WTC11 (cell line): ENCODE measurements at places on chromosomes 2 and 18.

DNA sequence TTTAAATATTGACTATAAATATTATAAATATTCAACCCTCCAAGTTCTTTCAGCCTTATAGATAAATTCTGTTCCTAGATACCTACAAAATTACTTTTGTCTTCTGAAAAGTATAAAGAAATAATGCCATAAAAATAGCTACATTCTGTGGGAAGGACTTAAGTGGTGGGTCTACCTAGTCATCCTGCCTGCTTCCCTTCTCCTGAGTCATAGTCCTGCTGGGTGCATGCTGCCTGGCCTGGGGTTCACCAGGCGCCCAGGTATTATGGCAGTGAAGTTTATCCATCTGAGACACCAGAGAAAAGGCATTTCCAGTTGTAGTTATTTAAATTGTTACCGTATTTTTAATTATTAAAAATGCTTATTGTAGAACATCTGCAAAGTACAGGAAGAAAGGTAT is 167.5 kb downstream of the SLC39A10 start:
- H3K27me3 ChIP-seq = no peaks in the 10 kb centered on the region
- H3K4me1 ChIP-seq = peaks cover 8% of the 10 kb centered on the region; the same call in 1 of the 2 replicates
- H3K27ac ChIP-seq = no peak overlapping the region
- H3K4me3 ChIP-seq = no peak overlapping the region
- DNase-seq = no peak

DNA sequence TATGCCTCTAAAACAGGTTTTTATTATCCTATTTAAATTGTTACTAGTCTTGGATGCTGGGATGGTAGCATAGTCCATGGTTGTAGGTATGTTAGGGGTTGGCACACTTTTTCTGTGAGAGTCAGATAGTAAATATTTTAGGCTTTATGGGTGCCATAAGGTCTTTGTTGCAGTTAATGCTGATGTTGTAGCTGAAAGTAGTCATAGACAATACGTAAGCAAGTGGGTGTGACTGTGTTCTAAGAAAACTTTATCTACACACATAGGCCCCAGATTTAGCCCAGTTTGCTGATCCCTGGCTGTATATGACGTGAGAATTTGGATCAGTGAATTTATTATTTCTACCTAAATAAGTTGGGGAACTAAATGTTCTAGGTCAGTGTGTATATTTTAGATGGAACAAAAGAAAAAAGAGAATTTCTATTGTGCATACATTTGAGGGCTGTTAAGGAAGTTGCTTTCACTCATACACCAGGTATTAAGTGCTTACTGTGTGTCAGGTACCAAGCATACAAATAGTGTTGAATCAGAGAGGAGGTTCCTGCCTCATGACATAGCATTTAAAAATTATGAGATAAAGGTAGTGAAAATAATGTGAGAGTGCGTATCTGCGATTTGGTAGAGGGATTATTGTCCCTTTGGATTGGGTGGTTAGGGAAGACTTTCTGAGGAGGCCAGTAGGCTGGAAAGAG is 39.4 kb downstream of the AGFG1 start:
- no peaks in the 10 kb centered on the region for H3K27me3 ChIP-seq
- H3K36me3 ChIP-seq = no peaks in the 10 kb centered on the region
- H3K27ac ChIP-seq = no peak overlapping the region
- DNase-seq = no peak
- no peak overlapping the region for H3K4me3 ChIP-seq

DNA sequence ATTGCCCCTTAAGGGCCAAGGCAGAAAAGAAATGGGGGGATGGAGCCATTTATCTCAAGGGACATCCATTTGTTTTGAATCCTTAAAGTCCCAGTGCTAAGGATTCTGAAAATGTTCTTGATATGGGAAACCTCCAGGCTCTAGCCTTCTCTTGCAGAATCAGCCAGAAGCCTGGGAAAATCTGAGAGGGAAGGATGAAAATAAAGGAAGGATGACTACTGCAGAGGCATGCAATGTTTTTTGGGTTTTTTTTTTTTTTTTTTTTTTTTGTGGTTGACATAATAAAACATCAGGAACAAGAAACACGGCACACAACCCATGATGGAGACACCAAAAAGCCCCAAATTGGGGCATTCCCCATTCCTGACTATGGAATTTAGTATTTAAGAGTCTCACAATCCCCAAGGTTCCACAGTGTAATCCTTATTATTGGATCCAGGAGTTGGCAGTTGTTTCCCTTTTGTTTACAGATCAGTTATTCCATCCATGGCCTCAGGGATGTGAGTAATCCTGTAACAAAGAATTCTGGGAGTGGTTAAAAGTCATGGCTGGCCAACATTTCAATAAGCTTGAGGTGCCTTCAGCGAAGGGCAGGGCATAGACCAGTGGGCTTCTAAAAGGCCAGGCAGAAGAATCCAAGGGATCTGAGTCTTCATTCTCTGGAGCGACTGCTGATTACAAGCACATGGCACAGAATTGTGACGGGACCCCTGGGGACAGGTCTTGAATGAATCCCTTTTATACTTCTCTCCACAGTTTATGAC is 337.5 kb downstream of the GULP1 start:
- no peak for DNase-seq
- no peaks in the 10 kb centered on the region for H3K27me3 ChIP-seq
- no peaks in the 10 kb centered on the region for H3K36me3 ChIP-seq
- H3K4me3 ChIP-seq = no peak overlapping the region

- no peaks in the 10 kb centered on the region for H3K27me3 ChIP-seq
- H3K27ac ChIP-seq = no peak overlapping the region
Measured at GRCh38 chr2:29747786-29748470, 173.5 kb downstream of the ALK start.

GRCh38 chr2:24330161-24330560 is 30.2 kb downstream of the ITSN2 start:
- H3K4me1 ChIP-seq = peaks cover 11% of the 10 kb centered on the region
- no peaks in the 10 kb centered on the region for H3K27me3 ChIP-seq
- no peak for DNase-seq
- no peak overlapping the region for H3K27ac ChIP-seq

- no peaks in the 10 kb centered on the region for H3K27me3 ChIP-seq
- H3K27ac ChIP-seq = no peak overlapping the region
- peaks cover 11% of the 10 kb centered on the region for H3K36me3 ChIP-seq
- no peak for DNase-seq
- no peak overlapping the region for H3K4me3 ChIP-seq
- H3K4me1 ChIP-seq = no peaks in the 10 kb centered on the region
Measured at GRCh38 chr2:236986524-236987330, 99.0 kb upstream of the COPS8 start.

DNA sequence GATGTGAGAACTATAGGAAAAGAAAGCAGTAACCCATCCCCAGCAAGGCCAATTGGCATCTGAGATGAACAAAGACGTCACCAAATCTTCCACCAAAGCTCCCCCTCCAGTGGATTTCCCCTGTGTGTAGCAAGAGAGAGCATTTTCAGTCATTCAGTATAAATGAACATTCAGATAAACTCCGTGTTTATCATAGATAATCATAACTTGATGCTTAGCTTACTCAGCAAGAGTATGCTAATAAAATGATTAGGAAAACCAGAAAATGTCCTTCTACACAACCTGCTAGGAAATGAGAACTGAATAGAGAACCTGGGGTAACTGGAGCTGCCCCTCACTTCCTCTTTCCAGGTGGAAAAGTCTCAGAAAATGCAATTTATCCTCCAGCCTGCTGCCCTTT is 198.0 kb upstream of the CCDC150 start:
- H3K36me3 ChIP-seq = no peaks in the 10 kb centered on the region
- H3K27ac ChIP-seq = no peak overlapping the region

DNA sequence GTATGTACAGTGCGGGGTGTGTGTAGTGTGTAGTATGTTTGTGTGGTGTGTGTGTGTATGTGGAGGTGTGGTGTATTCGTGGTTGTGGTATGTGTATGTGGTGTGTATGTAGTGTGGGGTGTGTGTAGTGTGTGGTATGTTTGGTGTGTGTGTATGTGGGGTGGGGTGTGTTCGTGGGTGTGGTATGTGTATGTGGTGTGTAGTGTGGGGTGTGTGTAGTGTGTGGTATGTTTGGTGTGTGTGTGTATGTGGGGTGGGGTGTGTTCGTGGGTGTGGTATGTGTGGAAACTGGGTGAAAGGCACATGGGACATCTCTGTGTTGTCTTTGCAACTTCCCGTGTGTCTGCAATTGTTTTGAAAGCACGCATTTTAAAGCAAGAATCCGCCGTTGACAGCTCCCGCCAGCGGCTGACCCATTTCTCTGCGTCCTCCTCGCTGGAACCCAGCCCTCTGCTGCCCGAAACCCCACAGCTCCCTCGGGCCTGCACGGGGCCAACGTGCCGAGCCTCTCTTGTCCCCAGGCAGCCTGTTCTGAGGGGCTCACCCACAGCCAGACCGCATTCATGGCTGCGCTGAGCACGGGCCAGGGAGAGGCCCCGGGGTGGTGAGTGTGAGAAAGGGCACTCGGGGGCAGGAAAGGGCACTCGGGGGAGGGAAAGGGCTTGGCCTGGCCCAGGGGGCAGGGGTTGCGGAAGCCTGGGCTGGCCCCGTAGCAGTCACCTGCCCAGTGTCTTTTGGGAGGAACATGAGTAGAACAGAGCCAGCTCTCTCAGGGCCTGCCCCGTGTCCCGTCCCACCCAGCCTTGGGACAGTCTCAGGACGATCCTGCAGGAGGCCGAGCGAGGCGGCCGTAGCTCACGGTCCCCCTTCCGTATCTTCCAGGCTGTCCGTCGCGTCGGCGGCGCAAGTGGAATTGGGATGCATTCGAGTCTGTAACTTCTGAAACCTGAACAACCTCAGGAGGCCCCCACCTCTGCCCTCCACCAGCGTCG is 61.4 kb downstream of the TWIST2 start:
- H3K27ac ChIP-seq = no peak overlapping the region
- no peaks in the 10 kb centered on the region; the same call in 1 of the 2 replicates for H3K27me3 ChIP-seq

DNA sequence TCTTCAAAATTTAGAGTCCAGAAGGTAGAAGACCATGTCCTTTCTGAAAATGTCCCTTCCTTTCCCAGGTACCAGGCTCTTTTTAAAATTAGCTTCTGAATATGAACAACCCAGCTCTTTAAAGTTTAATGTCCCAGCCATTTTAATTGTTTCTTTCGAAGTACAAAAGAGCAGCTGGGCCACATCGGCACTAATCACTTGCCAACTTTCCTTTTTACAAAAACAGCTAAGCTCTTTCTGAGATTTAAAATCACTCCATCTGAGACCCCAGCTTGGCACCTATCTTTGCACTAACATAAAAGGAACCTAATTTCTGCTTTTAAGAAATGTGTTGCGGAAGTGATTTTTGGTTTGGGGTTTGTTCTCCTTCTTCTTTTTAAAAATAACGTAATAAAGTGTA is 2.6 kb downstream of the BOD1L2 start:
- no peaks in the 10 kb centered on the region for H3K36me3 ChIP-seq
- no peak for DNase-seq
- peaks cover 2% of the 10 kb centered on the region; the same call in 1 of the 2 replicates for H3K27me3 ChIP-seq
- no peak overlapping the region for H3K4me3 ChIP-seq
- no peak overlapping the region for H3K27ac ChIP-seq

DNA sequence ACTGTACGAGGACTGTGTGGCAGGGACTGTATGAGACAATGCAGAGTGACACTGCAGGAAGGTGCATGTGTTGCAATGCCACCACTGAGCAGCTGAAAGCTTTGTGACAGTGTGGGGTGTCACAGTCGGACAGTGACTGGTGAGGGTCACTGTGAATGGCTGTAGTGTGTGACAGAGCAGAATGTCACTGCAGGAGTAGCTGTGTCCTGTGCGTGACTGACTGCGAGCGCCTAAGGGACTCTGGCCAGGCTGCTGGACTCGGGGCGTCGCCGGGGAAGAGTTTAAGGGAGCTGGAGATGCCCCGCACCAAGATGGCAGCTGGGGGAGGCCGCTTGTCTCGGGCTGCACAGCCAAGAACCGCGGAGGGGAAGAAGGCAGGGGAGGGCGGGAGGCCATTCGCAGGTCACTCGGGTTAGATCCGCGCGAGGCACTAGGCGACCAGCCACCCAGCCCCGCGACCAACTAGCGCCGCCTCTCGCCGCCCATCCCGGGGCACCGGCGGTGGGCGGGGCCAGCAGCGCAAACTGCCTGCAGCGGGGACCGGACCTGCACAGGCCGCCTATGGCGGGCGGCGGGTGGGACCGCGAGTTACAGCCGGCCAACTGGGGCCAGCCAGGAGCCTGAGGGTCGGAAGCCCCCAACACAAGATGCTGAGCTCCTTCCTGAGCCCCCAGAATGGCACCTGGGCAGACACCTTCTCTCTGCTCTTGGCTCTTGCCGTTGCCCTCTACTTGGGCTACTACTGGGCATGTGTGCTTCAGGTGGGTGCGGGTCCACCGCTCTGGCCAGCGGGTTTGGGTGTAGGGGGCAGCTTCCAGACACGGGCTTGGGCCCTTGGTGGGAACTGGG is at the start of gene ABHD1:
TSS of gene ABHD1 (plus strand) at position 514 of the 849 bp plus-strand sequence. CDS start at position 648, 134 bp downstream.
- peak; percentile 71 for DNase-seq
- no peak within 1 kb of the TSS for H3K27ac ChIP-seq
- H3K4me1 ChIP-seq = peaks cover 16% of the 10 kb centered on the region; the same call in 1 of the 2 replicates
- peaks cover 62% of the 10 kb centered on the region for H3K27me3 ChIP-seq
- peak within 1 kb of the TSS; percentile 84 for H3K4me3 ChIP-seq

GRCh38 chr2:131044075-131044756 is 49.0 kb downstream of the FAM168B start:
- no peak overlapping the region for H3K27ac ChIP-seq
- no peak overlapping the region for H3K4me3 ChIP-seq
- H3K36me3 ChIP-seq = peaks cover 21% of the 10 kb centered on the region
- no peak for DNase-seq
- no peaks in the 10 kb centered on the region for H3K27me3 ChIP-seq

GRCh38 chr18:68402784-68403183 is 312.1 kb downstream of the TMX3 start:
- no peaks in the 10 kb centered on the region for H3K27me3 ChIP-seq
- DNase-seq = no peak
- no peak overlapping the region for H3K27ac ChIP-seq
- H3K4me3 ChIP-seq = no peak overlapping the region
- H3K4me1 ChIP-seq = no peaks in the 10 kb centered on the region

- H3K27me3 ChIP-seq = no peaks in the 10 kb centered on the region
- H3K27ac ChIP-seq = no peak overlapping the region; the same call in 1 of the 2 replicates
- peaks cover 55% of the 10 kb centered on the region for H3K4me1 ChIP-seq
- peaks cover 5% of the 10 kb centered on the region; the same call in 1 of the 2 replicates for H3K36me3 ChIP-seq
- no peak for DNase-seq
Measured at GRCh38 chr2:25280051-25280687, 61.6 kb downstream of the DNMT3A start.

DNA sequence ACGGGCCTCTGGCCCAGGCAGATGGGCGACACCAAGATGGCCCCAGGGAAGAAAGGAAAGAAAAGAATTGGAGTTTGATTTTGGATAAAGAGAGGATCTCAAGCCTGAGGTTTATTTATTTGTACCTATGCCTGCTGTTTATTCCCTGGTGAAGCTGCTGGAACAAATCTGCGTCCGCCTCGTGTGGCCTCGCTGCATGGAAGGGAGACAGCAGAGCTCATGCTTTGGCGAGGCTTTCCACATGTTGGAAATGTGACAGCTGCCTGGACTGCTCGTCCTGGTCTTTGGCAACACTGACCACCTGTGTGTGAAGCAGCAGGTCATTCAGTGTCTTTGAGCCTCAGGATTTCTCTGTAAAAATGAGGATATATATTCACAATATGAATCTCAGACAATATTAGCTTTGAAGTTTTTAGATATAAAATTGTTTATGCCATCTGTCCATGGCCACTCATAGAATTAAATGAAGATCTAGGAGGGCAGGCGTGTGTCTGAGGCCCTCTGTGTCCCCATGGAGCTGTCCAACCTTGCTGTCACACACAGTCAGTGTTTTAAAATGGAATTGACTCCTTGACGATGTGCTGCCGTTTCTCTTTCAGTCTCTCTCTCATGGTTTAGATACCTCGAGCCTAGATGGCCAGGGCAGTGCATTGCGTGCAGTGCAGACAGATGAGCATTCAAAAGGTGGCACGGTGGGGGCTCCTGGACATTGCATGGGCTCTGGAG is 94.3 kb downstream of the SOCS6 start:
- no peaks in the 10 kb centered on the region for H3K27me3 ChIP-seq
- no peak for DNase-seq
- H3K4me3 ChIP-seq = no peak overlapping the region
- H3K27ac ChIP-seq = no peak overlapping the region
- peaks cover 11% of the 10 kb centered on the region for H3K4me1 ChIP-seq
- no peaks in the 10 kb centered on the region for H3K36me3 ChIP-seq
